ENCODE measurements at places on chromosomes 2 and 18.
A peak's percentile ranks its signal among the peaks of the same experiment; 100 is the strongest.

DNA sequence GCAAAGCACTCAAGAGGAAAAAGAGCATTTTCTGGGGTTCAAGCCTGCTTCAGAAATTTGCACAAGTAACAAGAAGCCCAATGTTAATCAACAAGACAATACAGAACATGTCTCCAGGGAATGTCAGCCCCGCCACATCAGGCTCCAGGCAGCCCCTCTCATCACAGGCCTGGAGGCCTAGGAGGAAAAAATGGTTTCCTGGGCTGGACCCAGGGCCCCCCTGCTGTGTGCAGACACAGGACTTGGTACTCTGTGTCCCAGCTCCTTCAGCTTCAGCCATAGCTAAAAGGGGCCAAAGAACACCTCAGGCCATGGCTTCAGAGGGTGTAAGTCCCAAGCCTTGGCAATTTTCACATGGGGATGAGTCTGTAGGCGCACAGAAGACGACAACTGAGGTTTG lies 802.9 kb upstream of the KLHL29 start:
- no peak for DNase-seq

DNA sequence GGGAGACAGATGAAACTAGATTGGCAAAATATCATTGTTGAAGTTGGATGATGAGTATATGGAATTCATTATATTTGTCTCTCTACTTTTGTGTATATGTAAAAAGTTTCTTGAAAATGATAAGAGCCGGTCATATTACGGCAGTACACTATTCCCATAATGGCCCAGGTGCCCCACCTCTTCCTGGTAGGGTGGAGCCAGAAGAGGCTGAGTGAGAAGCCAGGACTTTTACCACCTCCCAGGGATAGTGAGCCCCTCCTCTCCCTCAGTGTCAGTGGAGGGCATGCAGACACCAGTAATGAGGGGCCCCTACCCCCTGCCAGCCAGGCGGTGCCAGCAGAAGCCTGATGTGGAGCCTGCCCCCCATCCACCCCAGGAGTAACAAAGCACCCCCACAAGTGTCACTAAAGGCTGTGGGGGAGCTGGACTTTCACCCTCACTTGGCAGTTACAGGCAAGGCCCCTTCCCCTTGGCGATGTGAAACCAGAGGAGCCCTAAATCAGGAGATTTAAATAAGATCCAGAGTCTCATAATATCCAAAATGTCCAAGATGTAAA lies 198.9 kb upstream of the RBBP8 start:
- no peak for DNase-seq

DNA sequence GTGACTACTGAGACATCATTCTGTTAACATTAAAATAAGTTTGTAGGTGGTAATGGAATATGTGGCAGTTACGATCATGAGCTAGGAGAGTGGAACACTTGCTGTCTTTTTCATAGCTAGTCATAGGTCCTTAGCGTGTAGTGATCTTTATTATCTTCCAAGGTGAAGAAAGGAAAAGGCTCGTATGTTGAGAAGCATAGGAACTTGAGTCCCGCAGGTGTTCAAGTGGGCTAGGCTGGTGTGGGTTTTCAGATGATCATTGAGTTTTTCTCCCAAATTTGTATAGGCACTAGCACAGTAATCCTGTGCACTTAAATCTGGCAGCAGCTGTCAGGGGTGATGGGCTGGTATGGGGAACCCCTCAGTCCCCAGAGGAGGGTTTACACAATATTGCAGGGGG lies 10.9 kb downstream of the SLC20A1 start:
- no peak for DNase-seq

DNA sequence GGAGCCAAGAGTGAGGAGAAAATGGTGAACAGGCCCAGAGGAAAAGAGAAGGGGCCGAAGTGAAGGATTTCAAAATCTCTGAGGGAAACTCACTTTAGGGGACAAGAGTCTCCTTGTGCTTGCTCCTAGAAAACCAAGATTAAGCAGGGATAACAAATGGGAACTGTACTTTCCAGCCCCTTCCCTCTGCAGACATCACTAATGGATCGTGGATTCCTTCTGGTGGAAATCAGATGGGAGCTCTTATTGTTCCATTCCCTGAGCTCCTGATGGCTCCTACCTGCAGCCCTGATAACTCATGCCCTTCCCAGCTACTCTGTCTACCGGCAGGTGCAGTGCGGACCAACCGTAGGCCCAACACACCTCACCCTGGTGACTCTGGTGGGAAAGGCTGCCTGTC lies 20.6 kb upstream of the RESP18 start:
- no peak for DNase-seq

GRCh38 chr2:18911416-18911815 lies 322.0 kb upstream of the NT5C1B start:
- DNase-seq: no peak

GRCh38 chr18:8713691-8714090 lies 8.3 kb downstream of the MTCL1 start:
- no peak for DNase-seq

- DNase-seq: no peak
These were observed at the start of gene PLA2R1 for GRCh38 chr2:160062292-160063005. TSS of gene PLA2R1 (minus strand) at chr2:160062615. CDS start at chr2:160062403, 212 bp downstream.

DNA sequence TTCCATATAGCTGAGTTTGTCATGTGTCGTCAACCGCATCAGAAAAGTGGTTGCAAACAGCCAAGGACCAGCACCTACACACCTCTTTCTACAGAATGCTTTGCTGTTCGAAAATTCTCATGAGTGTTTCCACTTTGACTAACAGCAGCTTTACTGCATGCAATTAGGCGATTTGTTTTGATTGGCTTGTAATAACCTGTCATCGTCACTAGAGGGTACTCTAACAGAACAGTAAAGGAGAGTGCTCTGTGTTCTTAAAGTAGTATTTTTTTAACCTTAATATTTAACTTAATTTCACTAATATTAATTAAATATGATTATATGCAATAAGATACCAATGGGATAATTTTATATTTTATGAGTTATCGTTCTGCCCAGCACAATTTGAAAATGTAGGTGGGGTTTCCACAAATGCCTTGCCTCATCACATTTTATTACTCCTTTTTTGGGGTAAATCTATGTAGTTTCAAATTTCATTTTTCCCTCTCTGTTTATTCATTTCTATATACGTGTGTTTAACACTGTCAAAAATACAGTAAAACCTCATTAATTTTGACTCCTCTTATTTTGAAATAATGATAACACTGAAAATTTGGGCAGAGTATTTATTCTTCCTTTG lies 502.2 kb downstream of the NRXN1 start:
- DNase-seq: peak; percentile 45

DNA sequence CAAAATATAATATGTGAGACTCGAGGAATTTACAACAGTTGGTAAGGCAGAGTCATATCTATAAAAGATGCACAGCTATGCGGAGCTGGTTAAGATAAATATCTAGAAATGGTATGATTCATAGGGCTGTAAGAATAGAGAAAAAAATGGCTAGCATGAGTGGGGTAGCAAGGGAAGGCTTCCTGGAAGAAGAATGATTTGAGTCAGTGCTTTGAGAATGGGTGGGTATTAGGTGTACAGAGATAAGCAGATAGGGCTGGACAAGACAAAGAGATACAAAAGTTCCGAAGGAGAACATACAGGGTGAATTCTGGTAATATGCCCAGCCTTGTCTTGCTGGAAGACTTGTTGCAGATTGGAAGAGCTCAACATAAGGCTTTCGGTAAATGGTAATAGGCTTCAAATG lies 291.5 kb upstream of the CCDC68 start:
- no peak for DNase-seq

DNA sequence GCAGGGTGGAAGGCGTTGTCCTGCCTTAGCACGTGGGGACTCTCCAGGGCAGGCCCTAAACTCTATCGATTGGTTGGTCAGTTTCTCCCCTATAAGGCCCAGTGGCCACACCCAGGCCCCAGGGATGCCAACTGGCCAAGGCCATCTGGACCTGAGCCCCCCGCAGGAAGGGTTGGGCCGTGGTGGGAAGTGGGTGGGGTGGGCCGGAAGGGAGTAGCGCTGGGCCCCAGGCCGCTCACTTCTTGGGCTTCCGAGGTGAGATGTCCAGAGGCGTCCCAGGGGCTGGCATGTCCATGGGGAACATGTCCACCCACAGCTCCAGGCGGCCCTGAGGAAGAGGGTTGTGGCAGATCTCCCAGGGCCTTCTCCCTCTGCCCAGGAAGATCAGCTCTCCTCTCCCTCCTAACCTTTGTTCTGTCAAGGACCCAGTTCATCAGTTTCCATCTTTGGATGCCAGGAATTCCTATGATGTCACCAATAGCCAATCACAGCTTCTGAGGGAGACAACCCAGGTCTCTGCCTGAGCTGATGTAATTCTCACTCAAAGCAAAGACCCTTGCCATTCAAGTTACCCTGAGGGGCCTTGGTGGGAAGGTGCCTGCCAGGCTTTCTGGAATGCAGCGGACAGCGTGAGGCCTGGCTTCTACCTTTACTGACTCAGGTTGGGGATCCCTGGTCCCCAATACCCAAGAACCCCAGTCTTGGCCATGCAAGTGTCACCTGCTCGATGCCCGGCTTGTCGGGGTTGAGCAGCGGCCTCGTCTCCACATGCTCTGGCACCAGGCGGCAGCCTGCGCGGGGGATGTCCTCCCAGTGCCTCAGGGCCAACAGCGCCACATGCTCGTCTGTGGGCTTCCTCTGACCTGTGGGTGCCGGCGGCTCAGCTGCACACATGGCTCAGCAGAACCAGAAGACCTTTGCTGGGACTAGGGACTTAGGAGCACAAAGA lies 14.4 kb downstream of the OTOF start:
- no peak for DNase-seq

DNA sequence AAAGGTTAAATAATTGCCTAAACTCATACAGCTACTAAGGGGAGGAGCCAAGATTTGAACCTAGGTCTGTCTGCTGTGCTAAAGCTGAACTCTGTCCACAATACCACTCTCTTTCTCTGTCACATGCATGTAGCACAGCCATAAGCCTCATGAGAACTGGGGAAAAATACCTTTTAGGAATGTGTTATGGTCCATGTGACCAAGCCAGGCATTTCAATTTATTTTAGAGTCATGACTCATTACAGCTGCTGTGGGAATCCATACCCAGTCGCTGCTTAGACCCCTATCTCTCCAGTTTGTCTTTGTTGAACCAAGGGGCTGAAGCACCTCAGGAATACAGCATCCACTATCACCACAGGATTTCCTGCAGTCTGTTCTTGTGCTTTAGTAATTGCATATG lies 200.0 kb upstream of the SIX3 start:
- no peak for DNase-seq

- DNase-seq: no peak
These were observed 620.2 kb upstream of the NETO1 start for GRCh38 chr18:73487966-73488365.

DNA sequence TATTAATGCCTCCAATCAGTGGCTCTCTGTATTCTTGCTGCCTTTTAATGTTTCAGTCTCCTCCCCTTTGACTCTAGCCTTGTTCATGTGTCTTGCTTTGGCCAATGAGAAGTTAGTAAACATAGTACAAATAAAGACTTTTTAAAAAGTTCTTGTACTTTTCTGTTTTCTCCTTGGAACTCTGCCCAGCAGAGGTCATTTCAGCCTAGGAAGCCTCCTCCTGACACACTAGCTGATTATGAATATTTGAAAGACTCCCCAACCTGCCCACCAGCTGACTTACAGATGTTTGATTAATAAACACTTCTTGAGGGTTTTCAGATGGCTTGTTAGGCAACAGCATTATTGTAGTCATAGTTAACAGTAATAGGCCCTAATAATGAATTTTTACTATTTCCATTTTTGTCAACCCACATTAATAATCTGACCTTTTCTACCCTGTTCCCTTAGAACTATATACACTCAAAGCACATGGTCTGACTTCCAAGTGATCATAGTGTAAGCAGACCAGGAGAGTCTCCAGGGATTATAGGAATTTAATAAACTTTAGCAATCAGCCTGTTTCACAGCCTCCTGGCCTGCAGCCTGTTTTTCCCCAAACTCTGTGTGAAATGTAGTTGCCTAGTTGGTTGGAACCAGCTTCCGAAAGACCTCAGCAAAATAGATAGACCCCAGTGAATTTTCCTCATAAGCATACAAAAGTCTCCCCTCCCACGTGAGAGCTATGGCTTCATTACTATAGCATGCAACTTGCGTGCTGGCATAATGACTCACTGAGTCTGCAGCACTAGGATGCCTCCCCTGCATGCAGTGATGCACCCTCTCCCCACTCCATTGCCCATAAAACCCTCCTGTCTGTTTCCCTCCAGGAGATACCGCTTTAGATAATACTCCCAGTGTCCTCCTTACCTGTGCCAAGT lies 670.7 kb upstream of the ZNF804A start:
- DNase-seq: no peak

DNA sequence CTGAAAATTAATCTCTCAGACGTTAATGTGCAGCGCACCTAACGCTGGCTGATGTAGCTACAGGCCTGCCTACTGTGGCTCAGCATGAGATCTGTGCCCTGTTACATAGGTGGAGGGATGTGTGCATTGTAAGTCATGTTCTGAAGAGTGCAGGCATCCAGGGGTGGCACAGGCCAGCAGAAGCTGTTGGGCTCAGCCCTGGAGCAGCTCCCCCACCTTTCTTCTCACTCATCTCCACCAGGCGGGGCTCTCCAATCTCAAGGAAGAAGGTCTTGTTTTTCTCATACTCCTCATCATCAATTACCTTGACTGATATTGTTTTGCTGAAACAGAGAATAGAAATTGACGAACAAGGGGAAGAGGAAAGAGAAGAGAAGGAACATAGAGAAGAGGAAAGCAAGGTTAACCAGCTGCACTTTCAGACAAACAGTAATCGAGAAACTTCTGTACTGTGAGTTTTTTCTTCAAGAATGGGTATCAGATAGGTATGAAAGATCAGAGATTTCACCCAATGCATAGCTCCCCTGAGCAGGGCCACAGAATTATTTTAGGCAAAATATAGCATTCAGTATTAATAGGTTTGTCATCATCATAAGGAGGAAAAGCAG lies 273.6 kb downstream of the SLC8A1 start:
- DNase-seq: no peak

DNA sequence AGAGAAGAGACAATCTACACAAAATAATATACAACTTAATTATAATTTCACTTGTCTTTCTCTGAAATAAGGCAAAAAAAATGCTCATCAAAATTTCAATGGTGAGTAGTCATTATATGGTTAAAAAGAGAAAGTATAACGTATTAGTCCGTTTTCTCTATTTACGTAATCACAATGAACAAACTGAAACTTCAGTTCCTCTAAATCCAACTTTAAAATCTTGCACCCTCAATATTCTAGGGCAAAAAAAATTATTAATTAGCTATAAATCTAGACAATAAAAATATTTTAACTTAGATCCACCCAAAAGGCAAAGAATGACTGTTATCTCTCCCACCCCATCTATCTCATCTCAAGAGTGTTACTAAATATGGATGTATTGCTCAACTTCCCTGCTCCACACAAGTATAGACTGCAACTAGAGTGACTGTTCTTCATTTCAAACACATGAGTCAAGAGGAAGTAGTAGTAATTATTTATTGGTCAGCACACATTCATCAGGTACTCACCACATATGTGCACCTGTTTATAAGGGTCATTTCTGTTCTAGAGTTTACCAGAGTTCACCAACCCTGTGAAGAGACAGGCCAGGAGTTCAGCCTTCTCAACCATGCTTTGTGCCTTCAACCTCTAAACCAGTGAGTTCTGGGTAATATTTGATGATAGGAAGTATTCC lies 36.4 kb downstream of the STK39 start:
- no peak for DNase-seq

Data from NCI-H524 treated with DMSO at 0.1 percent for 48 hours (cell line).